ENCODE measurements at places on chromosomes 3 and 15.

DNA sequence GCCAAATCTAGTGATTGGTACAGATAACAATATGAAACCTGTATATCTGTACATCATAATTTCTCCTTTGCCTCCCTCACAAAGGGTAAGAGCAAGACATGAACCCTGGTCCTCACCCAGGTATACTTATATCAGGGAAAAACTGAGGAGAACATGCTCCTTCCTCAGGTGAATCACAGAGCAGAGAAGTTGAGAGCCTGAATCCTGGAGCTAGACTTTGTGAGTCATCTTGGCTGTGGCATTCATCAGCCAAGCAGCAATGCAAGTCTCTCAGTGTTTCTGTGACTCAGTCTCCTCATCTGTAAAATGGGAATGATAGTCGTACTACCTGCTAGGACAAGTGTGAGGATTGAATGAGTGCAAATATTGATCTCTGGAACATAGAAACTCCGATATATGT, 165.7 kb upstream of the ADAMTS9 start:
- no peak for DNase-seq

DNA sequence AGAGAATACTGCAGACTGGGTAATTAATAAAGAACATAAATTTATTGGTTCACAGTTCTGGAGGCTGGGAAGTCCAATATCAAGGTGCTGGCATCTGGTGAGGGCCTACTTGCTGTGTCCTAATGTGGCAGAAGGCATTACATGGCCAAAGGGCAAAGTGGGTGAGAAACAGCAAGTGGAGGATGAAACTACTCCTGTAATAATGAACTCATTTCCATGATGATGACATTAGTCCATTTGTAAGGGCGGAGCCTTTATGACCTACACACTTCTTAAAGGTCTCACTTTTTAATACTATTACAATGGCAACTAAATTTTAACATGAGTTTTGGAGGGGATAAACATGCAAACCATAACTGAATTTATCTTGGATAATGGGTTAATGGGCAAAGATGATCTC, 139.6 kb upstream of the SGO1 start:
- no peak for DNase-seq

- no peak for DNase-seq
Observed at GRCh38 chr15:50229336-50229735, 36.2 kb downstream of the HDC start.

DNA sequence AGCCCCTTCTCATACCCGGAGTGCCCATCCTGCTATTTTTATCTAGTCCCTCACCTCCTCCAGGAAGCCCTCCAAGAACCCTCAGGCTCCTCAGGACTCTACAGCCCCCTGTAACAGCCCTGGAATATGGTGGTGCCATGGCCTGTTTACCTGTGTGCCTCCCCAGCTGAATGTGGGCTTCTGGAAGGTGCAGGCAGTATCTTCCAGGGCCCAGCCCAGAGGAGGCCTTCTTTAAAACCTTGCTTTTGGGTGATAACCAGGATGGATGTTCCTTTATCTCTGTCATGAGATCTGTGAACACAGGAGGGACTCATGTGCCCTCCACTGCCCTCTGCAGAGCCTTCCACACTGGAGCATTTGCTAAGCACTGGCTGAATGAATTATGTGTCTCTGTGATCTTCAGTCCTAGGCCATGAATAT, 36.7 kb upstream of the MRPS22 start:
- DNase-seq: no peak

GRCh38 chr3:3825035-3825434, 25.8 kb downstream of the LRRN1 start:
- DNase-seq: no peak

DNA sequence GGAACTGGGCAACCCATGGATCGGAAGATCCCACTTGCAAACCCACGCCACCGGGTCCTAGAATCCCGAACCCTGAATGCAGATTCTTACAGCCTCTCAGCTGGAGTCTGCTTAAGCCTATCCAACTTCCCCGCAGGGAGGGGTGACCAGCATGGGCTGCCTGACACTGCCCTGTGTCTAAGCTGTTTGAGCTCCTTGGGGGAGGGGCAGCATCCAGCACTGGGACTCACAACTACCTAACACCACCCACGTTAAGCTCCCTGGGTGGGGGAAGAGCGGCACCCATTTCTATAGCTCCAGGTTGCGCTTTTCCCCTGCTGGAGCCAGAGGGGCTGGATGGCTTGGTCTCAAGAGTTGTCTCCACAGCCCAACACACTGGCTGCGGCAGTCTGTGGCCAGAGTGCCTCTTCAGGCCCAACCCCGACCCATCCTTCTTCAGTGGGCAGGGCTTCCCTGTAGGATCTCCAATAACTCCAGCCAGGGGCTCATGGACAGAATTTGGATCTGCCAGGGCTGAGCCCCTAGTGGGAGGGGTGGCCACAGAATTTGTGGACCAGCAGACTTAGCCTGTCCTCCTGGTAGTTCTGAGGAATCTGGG, 649.2 kb downstream of the TUSC7 start:
- no peak for DNase-seq

DNA sequence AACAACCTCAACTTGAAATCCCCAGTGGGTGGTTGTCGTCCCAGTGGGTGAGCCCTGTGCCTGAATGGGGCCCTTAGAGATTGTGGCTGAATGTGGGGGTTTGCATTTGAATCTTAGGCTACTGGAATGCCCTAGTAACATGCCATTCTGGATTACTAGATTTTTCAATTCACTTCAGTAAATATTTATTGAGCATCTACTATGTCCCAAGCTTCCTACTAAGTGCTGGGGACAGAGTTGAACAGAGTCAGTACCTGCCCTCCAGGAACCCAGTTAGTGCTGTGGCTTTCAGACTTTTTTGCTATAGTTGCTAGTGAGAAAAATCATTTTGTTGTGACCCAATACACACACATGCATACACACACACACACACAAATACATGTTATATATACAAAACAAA, 39.0 kb downstream of the CORO2B start:
- no peak for DNase-seq

DNA sequence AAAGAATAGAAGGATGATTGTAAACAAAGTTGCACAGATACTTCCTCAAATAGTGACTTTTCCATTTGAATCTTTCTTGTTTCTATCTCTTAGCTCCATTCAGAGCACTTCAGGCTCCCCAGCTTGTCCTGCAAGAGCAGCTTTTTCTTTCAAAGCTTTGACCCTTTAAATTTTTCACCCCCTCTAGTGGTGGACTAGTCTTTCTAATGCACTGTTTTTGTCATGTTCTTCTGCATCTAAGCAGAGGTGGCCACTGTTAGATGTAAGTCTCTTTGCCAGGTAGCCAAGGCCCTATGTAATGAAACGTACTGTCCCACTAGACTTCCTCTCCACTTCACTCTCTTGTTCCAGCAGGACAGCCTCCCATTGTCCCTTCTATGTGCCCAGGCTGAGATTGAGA, 74.0 kb upstream of the MANF start:
- DNase-seq: peak; percentile 58

DNA sequence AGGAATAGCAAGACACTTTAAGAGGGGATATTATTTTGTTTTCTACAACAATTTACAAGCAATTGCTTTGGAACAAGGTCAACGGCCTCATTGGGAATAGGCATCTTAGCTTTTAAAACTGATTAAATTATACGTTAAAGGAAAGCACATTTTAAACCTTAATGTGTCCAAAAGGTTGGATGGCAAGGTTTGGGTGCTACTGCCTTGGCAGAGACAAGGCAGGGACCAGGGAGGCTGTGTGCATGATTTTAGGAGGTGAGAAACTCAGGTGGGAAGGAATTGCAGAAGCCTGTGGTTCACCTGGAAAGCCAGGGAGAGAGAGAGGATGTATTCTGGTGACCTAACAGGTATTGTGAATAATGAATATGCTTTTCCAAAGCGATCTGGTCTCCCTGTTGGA, 54.3 kb downstream of the TGFBR2 start:
- DNase-seq: no peak

DNA sequence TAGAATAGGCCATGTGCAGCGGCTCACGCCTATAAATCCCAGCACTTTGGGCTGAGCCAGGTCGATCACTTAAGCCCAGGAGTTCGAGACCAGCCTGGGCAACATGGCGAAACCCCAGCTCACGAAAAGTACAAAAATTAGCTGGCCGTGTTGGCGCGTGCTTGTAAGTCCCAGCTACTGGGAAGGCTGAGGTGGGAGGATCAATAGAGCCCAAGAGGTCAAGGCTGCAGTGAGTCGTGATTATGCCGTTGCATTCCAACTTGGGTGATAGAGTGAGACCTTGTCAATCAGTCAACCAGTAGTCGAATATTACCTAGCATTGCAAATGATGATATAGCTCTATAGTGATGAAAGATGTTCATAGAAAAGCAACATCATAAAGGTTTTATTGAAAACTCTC, 51.9 kb downstream of the USP8 start:
- no peak for DNase-seq

GRCh38 chr3:77868725-77869124, 828.8 kb downstream of the ROBO2 start:
- no peak for DNase-seq

DNA sequence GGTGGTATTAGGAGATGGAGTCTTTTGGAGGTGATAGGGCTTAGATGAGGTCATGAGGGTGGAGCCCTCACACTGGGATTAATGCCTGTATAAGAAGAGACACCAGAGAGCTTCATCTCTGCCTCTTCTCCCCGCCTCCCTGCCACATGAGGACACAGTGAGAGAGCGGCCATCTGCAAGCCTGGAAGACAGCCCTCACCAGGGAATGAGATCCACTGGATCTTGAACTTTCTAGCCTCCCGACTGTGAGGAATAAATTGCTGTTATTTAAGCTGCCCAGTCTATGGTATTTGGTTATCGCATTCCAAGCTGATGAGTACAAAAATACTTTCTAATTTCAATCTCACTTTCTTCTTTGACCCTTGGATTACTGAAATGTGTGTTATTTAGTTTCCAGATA, 121.4 kb downstream of the OCA2 start:
- DNase-seq: no peak

DNA sequence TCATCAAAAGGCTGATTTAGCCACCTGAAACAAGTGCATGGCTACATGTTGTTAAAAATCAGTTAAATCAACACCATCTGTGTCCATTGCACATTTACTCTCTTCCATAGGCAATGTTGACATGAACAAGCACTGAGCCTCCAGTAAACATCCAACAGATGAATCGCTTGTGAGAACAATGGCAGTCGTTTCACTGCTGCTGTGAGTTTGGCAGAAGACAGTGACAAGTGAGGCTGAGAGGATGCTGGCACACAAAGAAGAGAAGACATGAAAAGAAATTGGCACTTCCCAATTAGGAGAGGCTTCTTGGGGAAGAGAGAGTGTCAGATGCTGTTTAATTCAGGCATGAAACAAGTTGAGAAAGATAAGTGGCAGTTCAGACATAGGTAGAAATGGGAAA, 227.4 kb upstream of the STT3B start:
- no peak for DNase-seq

DNA sequence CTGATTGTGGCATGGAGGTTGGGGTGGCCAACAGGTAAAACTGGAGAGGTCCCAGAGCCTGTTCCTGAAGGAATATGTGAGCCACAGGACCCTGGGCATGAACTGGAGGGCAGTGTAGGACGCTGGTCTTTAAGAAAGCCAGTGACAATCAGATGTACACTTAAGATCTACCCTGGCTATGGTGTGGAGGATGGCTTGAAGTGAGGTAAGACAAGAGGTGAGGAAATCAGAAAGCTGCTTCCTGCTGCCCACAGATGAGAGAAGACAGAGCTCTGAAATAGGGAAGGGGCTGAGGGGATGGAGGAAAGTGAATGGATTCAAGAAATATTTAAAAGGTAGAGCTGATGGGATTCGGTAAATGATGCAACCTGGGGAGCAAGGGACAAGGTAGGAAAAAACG, 22.7 kb upstream of the KLHL6 start:
- no peak for DNase-seq

- no peak for DNase-seq
Observed at GRCh38 chr15:66292571-66293418, 573 bp upstream of the DIS3L start.

DNA sequence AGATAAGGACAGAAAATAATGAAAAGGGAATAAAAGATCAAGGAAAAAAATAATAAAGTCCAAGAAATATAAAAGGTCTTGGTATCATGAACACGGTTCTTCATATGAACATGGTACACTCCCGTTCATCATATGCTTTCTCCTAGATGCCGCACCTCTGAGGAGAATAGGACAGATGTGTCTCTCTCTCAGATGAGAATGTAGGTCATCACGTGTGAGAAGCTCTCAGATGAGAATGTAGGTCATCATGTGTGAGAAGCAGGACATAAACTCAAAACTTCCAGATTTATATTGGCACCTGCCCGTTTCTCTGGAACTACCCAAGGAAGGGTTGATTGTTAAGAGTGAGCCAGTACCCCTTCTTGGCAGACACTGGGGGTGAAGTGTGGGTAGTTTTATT, 29.9 kb upstream of the IQCF6 start:
- no peak for DNase-seq

- DNase-seq: no peak
Observed at GRCh38 chr15:26325495-26325894, 447.4 kb downstream of the GABRB3 start.

- no peak for DNase-seq
Observed at GRCh38 chr3:148150141-148150540, 547.6 kb upstream of the AGTR1 start.

DNA sequence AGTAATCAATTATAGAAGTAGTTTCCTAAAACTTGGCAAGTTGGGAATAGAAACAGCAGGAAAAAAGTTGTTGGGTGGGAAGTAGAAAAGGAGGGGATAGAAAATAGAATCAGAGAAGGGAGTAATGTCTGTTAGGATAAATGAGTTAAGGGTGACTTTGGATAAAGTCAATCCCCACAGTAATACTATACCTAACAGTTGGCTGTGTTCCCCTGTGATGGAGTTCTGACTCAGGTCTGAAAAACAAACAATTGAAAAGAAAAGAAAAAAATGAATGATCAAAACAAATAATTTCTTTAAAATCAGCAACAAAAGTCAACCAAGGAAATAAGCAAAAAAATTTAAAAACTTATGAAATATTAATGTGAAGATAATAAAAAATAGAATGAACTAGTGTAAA, 50.3 kb downstream of the EMC4 start:
- no peak for DNase-seq

- DNase-seq: no peak
Observed at GRCh38 chr3:111768571-111769100, 90.4 kb upstream of the PHLDB2 start.

DNA sequence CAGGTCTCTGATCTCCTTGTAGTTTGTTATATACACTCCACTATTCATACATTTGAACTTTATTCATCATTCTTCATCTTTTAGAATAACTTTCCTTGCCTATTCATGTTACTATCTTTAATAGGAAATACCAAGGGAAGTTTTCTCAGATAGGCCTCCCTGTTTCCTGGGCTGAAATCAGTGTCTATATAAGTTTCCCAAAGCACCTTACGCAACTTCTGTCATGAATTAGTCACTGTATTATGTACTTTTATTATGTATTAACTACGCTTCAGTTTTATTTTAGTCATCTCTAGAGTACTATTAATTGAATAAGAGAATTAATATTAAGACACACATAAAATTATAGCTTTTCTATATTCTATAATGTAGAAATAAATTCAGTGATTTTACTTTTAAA, 1481.5 kb downstream of the OTOL1 start:
- no peak for DNase-seq

- no peak for DNase-seq
Observed at GRCh38 chr3:16614033-16615031, 9.1 kb upstream of the DAZL start.

Measured in GM13977 (cell line).